ENCODE measurements at places on chromosomes 5 and 9. TPM values are rescaled to one million over a fixed set of nuclear protein-coding genes. Genes with fewer than 3 reads are reported as not detected.

The CORO2A gene
- total RNA-seq = 2.0 TPM

The TEK gene
- not detected for total RNA-seq

The ALG2 gene
- total RNA-seq = 42.6 TPM

The ZFP2 gene
- 1.8 TPM for total RNA-seq

DNA sequence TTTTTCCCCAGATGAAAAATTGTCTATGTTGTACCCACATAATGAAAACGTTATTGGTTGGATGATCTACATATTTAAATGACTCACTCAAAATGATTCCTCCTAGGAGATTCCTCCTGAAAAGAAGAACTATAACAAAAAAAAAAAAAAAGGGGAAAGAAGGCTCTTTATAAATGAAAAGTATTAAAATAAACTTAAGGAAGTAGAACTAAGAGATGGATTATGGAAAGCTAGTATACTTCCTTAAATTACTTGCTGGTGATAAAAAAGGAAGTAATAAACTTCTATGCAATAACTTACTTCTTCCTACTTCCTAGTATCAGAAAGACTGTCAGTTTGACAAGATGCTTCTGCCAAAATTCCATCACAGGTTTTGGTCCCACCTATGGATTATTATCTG, 1087.7 kb downstream of the CDH12 start:
- no peak for DNase-seq

DNA sequence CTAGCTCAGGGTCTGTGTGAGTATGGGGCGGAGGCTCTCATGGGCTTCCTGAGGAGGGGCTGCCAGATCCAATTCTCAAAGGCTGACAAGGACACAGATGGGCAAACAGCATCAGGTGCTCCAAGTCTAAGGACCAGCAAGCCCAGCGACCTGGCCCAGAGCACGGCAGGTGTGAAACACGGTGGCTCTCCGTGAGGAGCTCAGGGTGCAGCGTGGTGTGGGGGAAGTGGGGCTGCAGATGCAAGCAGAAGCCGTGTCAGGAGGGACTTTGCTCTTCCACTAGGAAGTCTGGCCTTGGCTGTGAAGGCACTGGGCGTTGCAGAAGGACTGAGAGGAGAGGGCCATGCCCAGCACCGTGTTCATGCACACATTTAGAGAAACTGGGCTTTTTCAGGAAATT, 420.0 kb downstream of the GADD45G start:
- DNase-seq = no peak

DNA sequence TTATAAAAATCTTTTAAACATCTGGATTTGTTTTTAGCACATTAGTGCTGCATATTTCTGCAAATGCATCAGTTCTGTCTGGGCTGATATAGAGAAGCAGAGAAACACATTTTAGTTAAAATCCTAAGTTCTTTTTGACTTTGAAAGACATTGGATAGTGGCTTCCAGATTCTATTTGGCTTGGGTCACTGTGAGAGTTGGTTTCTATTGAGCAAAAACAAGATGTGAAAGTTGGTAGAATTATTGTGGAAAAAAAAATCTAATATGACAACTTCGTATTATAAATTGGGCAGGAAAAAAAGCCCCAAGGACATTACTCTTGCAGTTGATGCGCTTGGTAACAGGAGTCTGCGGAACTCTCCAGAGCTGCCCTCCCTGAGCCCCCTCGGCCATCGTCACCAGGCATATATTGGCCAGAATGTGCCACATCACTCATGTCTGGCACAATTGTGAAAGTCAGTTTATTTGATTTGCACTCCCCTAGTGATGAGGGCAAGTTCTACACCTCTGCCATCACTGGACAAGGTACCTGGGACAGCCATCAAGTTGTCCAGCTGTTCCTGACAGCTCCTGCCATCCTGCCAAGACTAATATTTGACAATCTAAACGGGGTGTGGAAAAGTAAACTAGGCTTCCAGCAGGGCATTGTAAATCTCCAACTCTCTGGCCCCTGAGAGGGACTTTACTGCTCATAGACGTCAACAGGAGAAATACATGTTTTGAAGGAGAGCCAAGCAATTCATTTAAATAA, 334.5 kb downstream of the TENT4A start:
- no peak for DNase-seq

DNA sequence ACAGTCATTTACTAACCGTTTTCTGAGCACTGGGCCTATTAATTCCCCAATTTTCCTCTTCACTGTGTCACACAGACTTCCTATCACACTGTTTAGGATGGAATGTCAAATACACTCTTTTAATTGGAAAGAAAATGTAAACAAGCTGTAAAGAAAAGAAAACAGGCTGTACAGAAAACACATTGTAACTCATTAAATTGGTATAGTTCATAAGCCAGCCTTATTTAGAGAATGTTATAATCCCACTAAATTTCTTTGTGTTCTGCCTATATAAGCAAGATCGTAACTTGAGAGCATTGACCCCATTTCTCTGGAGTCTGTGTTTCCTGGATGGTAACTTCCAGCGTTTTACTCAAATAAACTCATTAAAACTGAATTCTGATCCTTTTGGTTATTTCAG, 46.5 kb downstream of the TARS1 start:
- no peak for DNase-seq

DNA sequence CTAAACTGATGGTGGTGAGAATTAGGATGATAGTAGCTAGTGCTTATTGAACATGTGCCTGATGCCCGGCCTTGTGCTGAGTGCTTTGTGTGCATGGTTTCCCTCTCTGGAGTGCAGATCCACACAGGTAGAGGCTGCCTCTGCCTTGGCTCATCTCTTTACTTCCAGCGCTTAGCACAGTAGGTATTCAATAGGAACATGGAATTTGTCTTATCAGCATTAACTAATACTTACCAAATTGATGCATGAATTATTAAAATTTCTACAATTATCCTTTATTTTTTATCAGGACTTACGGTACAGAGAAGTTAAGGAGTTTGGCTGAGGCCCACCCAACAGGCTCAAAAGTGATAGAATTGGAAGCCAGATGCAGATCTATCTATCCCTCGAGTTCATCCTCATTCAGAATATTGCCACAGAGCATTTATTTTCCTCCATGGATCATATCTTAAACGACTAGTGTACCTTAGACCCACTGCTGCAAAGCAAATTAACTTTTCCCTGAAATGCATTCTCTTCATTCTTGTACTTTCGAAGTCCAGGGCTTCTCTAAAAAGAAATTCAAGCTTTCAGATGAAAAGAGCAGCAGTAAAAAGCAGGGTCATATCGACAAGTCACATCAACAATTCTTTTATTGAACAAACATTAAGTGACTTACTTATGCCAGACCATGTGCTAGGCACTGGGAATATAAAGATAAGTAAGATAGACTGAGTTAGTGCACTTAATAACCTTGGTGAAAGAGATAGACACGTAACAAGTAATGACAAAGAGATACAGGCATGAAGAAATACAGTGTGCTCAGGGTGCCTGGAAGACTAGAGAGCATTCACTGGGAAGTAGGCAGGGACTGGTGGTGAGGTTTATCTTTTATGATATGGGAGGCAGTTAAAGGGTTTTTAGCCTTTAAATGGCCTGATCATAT, 290.0 kb downstream of the ARRDC3 start:
- DNase-seq = no peak

DNA sequence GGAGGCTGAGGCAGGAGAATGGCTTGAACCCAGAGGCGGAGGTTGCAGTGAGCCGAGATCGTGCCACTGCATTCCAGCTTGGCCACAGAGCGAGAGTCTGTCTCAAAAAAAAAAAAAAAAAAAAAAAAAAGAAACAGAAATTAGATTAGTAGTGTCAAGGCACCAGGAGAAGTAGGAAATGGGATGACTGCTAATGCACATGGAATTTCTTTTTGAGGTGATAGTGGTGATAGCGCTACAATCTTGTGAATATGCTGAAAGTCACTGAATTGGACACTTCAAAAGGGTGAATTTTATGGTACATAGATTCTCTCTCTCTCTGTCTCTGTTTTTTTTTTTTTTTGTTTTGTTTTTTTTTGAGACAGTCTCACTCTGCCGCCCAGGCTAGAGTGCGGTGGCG, 42.1 kb upstream of the SUB1 start:
- no peak for DNase-seq

DNA sequence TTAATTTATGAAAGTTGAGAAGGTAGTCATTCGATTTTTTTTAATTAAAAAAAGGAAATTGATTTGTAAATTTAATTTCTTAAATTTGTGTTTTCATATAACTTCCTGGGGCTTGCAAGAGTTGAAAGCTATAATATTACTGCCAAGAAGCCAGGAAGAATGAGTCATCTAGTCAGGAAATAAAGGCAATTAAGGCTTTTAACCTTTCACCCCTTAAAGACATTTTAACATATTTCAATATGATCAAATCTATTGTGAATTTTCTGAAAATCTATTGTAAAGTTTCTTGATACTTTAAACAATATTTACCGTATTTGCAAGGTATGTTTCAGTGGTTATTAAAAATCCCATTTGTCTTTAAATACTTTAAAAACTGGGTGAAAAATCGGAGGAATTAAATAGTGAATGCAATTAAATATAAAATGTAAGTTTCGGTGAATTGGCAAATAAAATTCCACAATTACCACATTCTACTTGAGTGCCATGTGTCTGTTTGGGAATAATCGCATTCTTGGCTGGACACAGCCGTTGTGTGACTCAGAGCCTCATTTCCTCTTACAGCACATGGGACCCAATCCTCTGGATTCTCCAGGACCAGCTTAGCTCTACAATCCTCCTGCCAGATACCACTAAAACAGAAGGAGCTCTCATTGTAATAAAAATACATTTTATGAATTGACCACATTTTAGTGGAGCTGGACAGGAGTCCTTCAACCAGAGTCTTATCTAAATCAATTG, 310.7 kb downstream of the HCN1 start:
- DNase-seq = no peak

- DNase-seq = peak; percentile 22
These were observed 112.4 kb downstream of the ANXA2R start for GRCh38 chr5:42927730-42928129.

Measured in B cell (primary cell).